Articular chondrocyte of knee joint (primary cell): ENCODE measurements at places on chromosomes 11 and 22. TPM values are rescaled to one million over a fixed set of nuclear protein-coding genes. Genes with fewer than 3 reads are reported as not detected.

Gene APOBEC3F
- 4.1 and 7.8 TPM in 2 replicates for total RNA-seq

Gene AIFM3
- total RNA-seq, result 0.52 and 0.54 TPM in 2 replicates

Gene ARVCF
- 21.4 and 25.2 TPM in 2 replicates for total RNA-seq

Gene CHRM4
- total RNA-seq, result 0.22 TPM in 1 of 2 replicates, not detected in the other

Gene OR4D5
- total RNA-seq, result not detected in 2 replicates

Gene SLC25A45
- 3.8 and 4.4 TPM in 2 replicates for total RNA-seq

Gene IL17REL
- total RNA-seq, result not detected in 2 replicates

Gene VSIG10L2
- total RNA-seq, result 0.39 and 0.65 TPM in 2 replicates

Gene POTEH
- not detected in 2 replicates for total RNA-seq

Gene FAM180B
- 0.11 and 0.26 TPM in 2 replicates for total RNA-seq

Gene APOL3
- 37.0 and 39.8 TPM in 2 replicates for total RNA-seq

Gene LIF
- total RNA-seq, result 1.0 and 7.9 TPM in 2 replicates

Gene APOBEC3B
- total RNA-seq, result 3.1 and 5.1 TPM in 2 replicates

Gene CCDC81
- total RNA-seq, result 0.52 and 1.1 TPM in 2 replicates

Gene SELENOH
- total RNA-seq, result 59.8 and 69.5 TPM in 2 replicates

Gene PCF11
- total RNA-seq, result 49.7 and 60.0 TPM in 2 replicates

Gene GPHA2
- total RNA-seq, result not detected in 2 replicates

Gene ASCL3
- not detected in 2 replicates for total RNA-seq

Gene TMEM179B
- total RNA-seq, result 33.9 and 41.3 TPM in 2 replicates

Gene CCDC82
- 22.5 and 22.7 TPM in 2 replicates for total RNA-seq

Gene ADORA2A
- 0.32 and 1.3 TPM in 2 replicates for total RNA-seq

Gene VEGFB
- 17.3 and 25.5 TPM in 2 replicates for total RNA-seq

Gene SEC14L2
- 16.3 and 18.2 TPM in 2 replicates for total RNA-seq

Gene PANX2
- 0.11 and 0.26 TPM in 2 replicates for total RNA-seq

Gene NPAS4
- under 0.01 TPM in 1 of 2 replicates, not detected in the other for total RNA-seq

Gene DEFB131B
- not detected in 2 replicates for total RNA-seq

Gene MALAT1
- total RNA-seq, result 22,250 and 24,202 TPM in 2 replicates

Gene SLC22A25
- not detected in 2 replicates for total RNA-seq

Gene MUC15
- total RNA-seq, result not detected in 2 replicates

Gene TRPM5
- not detected in 2 replicates for total RNA-seq

Gene PGA4
- 0.13 and 0.32 TPM in 2 replicates for total RNA-seq

Gene SYTL2
- total RNA-seq, result 24.6 and 26.4 TPM in 2 replicates

Gene MAJIN
- total RNA-seq, result not detected in 2 replicates

Gene HEPN1
- not detected in 2 replicates for total RNA-seq

Gene FGF3
- not detected in 2 replicates for total RNA-seq

Gene CAPN1
- 82.6 and 111 TPM in 2 replicates for total RNA-seq

Gene THRSP
- total RNA-seq, result 0.13 TPM in 1 of 2 replicates, not detected in the other

Gene OR2AG1
- under 0.01 TPM in 1 of 2 replicates, not detected in the other for total RNA-seq

Gene OR4D6
- total RNA-seq, result not detected in 2 replicates

Gene CDON
- total RNA-seq, result 48.3 and 56.1 TPM in 2 replicates

Gene PATL1
- 12.4 and 19.6 TPM in 2 replicates for total RNA-seq
